ENCODE measurements at places on chromosomes 7 and 10.

- DNase-seq = no peak
Observed at GRCh38 chr10:112374724-112375541, 1.0 kb downstream of the ACSL5 start.

GRCh38 chr10:107970512-107970911, 806.0 kb upstream of the SORCS1 start:
- no peak for DNase-seq

GRCh38 chr10:43667317-43667731, 18.6 kb upstream of the ZNF32 start:
- no peak for DNase-seq

DNA sequence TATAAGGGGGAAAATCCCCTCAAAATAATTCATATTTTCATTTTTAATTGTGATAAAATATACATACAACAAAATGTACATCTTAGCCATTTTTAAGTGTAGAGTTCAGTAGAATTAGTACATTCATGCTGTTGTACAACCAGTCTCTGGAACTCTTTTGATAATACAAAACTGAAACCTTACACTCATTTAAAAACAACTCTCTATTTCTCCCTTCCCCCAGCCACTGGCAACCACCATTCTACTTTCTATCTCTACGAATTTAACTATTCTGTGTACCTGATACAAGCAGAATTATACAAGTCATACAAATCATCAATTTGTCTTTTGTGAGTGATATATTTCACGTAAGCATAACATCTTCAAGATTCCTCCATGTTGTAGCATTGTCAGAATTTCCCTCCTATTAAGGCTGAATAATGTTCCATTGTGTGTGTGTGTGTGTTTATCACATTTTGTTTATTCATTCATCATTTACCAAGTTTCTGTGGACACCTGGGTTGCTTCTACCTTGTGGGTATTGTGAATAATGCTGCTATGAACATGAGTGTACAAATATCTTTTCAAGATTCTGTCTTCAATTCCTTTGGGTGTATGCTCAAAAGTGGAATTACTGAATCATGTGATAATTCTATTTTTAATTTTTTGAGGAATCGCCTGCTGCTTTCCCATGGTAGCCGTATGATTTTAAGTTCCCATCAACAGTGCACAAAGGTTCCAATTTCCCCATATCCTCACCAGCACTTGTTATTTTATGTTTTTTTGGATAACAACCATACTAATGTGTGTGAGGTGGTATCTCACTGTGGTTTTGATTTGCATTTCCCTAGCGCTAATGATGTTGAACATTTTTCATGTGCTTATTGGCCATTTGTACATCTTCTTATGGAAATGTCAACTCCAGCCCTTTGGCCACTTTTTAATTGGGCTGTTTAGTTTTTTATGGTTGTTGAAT, 4.7 kb upstream of the EBLN1 start:
- DNase-seq = no peak

DNA sequence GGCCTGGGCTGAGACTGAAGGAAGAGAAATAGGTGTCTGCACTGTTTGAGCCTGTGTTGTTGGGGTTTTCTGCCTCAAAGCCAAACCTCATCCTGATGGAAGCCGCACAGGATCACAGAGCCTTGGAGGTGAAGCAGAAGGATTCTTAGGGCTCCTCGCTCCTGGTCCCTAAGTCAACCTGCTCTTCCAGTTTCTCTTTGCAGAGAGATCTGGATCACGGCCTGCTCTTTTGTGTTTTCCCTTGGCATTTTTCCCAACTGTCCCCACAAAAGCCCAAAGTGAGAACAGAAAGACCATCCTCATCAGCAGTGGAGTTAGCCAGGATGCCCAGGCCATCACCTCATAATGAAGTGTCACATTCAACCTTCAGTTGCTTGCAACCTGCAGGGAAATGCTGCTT, 20.3 kb upstream of the PPIA start:
- DNase-seq = no peak
